ENCODE measurements at places on chromosomes 3 and 15.

- DNase-seq: peak; percentile 97
These were observed 28.3 kb upstream of the ALDH1L1 start for GRCh38 chr3:126208606-126209256.

GRCh38 chr3:62015111-62015510 is 358.2 kb downstream of the FEZF2 start:
- DNase-seq: no peak

- DNase-seq: peak; percentile 60
These were observed at the start of gene NISCH for GRCh38 chr3:52455283-52456168. Gene NISCH, plus strand, starts transcription at chr3:52455604. Its CDS starts 38 bp downstream, at chr3:52455642.

DNA sequence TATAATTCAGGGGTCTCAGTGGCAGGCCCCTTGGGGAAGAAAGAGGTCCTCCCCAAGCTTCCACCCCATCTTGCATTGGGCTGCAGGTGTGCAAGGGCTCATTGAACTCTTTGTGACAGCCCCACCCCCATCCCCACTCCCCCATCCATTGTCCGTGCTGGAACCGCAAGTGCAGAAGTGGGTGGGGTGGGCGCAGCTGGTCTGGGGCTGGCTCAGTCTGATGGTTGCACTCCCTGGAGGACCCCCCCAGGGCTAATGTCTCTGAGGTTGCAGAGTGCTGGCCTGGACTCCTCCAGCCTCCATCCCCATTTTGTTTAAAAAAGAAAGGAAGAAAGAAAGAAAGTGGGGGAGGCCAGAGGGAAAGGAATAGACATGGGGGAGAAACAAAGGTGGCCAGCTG is 42.3 kb upstream of the ARL8B start:
- no peak for DNase-seq

- DNase-seq: peak; percentile 92
These were observed 63.9 kb downstream of the FBLN2 start for GRCh38 chr3:13612829-13613228.

- no peak for DNase-seq
These were observed 26.3 kb downstream of the LINGO1 start for GRCh38 chr15:77606142-77607034.

GRCh38 chr3:64022451-64023186 is 675 bp downstream of the PSMD6 start:
- DNase-seq: peak; percentile 21

- DNase-seq: no peak
These were observed 5.6 kb upstream of the LRRC2 start for GRCh38 chr3:46571684-46572083.
